Stimulated activated CD4-positive, alpha-beta T cell treated with anti-CD3 and anti-CD28 coated beads, Interleukin-1b, Interleukin-23, amount 100 ng/mL, for 1 hour (primary cell): ENCODE measurements at places on chromosomes 11 and 22.

DNA sequence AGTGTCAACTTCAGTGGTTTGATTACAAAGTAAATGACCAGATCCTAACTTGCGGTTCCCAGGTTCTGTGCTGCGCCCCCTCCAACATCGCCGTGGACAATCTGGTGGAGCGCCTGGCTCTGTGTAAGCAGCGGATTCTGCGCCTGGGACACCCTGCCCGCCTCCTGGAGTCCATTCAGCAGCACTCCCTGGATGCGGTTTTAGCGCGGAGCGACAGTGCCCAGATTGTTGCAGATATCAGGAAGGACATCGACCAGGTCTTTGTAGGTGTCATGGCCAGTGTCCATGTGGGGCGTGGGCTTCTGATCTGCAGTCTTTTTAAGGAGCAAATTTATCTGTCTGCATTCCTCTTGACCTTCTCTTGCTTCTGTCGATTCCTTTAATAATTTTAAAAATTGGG lies 11.1 kb downstream of the IGHMBP2 start:
- no peak for DNase-seq

DNA sequence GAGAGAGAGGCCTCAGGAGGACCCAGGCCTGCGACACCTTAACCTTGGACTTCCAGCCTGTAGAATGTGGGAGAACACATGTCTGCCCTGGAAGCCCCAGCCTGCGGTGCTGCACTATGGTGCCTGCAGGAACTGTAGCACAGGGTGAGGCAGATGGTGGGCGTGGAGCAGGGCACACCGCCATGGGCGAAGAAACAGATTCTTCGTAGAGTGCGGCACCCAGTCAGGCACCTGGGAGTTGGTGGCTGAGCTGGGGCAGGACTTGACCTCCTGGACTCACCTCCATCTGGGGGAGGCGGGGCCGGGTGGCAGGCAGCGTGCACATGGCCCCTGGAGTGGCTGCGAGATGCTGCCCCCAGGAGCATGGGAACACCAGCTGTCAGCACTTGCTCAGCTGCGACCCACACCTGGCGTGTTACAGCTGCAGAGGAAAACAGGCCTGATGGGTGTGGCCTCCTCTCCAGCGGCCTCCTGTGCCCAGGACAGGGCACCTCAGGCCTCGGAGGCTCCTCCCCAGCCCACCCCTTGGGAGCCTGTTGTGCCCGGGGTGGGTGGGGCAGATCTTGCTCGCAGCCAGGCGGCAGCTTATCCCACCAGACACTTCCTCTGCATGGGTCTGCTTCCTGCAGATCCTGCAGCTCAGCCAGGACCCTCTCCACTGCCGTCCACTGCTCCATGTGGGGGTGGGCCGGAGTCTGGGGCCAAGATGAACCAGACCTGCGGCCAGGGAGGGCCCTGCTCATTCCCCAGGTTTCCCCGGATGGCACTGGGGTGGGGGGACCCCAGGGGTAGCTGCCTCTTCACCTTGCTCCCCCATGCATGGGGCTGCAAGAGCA lies 80.4 kb downstream of the MYEOV start:
- no peak for DNase-seq

DNA sequence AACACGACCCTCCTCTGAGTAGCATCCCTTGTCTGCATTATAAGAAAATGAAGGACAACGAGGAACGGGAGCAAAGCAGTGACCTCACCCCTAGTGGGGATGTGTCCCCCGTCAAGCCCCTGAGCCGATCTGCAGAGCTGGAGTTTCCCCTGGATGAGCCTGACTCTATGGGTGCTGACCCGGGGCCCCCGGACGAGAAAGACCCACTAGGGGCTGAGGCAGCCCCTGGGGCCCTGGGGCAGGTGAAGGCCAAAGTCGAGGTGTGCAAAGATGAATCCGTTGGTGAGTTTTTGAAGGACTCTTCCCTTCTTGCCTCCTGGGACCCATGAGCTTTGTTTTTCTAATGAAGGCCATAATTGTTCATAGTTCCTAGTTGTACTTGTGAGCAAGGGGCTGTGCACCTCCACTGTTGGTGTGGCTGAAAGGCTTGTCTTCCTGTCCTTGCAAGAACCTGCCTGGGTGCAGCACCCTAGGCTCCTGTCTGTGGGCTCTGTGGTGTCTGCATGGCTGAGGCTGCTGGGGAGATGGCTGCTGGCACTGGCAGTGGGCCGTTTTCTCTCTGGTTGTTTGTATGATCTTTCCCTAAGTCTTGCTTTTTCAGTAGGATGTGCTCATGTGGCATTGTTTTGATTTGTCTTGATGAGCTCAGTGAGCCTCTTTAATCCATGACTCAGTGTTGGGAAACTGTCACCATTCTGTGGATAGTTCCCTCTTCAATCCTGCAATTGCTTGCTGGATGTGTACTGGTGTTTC lies 10.1 kb downstream of the DGCR8 start:
- DNase-seq = no peak

DNA sequence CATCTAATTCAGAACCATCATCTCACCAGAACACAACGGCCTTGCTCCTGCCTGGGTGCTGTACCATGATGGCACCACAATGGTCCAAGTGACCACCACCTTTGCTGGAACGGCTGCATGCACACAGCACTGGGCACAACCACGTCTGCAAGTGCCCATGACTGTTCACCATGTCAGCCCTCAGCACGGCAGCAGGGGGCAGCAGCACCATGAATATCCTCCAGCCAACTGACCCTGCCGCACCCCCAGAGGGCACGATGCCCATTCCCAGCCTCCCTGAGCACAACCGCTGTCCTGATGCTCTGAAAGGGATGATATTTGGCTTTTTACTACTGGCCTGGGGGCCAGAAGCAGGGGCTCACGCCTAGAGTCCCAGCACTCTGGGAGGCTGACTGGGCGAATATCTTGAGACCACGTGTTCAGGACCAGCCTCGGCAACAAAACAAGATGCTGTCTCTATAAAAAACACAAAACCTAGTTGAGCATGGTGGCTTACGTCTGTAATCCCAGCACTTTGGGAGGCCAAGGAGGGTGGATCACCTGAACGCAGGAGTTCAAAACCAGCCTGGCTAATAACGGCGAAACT lies 25.7 kb downstream of the DRD4 start:
- peak; percentile 14 for DNase-seq

- DNase-seq = no peak
Observed at GRCh38 chr11:75869661-75870455, 54.8 kb downstream of the UVRAG start.

DNA sequence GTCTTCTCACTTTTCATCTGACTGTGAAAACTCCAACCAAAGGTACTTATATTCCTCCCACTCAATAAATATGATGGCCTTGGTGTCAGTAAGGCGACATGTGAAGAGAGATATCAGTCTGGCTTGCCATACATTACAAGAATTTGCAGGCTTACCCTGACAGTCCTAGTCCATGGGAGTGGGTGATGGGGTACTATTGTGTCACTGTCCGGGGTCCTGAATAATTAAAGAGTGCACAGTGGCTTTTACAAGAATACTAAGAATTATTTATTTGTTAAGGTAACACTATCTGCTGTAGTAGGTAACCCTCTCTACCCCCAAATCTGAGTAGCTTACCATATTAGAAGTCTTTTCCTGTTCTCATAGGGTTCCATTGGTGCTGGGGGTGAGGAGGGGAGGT lies 23.1 kb upstream of the IZUMO1R start:
- no peak for DNase-seq

DNA sequence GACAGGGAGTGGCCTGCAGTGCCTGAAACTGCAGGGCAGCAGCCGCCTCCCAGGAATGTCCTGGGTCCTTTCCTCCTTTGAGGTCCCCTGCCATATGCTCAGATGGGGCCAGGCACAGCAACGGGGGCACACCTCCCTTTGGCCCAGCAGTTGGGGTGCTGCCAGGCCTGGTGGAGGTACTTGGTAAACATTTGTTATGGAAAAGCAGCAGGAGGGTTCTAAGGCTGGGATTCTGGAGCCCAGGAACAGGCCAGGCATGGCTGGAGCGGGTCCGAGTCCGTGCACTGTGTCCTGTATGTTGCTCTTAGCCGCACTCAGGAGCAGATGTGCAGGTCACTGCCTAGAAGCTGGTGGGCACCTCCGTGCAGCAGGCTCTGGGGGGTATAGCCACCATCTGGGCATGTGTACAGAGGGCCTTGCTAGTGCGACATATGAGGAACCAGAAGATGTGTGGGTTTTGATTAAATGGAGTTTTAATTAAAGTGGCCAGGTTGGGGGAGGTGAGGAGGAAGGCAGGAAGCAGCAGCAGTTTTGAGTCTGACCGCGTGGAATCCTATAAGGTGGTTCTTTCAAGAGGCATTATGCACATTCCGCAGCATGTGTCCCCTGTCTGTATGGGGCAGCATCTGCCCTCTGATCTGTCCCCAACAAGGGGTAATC lies 1.5 kb downstream of the ADORA2A start:
- no peak for DNase-seq

GRCh38 chr11:130001461-130002351 lies 929 bp downstream of the PRDM10 start:
- DNase-seq = peak; percentile 20

DNA sequence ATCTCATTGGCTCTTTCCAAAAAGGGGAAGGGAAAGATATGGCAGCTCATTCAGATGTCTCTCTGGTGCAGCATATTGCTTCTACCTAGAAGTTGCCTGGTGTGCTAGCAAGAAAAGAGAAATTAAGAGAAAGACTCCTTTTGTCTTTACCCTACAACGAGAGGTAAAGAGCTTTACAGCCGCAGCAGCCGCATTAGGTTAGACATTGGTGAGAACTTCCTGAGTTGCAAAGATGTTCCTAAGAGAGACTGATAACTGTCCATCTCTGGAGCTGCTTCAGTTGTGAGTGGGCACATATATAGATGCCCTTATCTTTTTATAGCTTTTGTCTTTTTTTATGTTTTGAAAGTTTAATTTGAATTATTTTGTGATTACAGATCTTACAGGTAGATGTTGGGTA lies 80.8 kb upstream of the NNMT start:
- no peak for DNase-seq

DNA sequence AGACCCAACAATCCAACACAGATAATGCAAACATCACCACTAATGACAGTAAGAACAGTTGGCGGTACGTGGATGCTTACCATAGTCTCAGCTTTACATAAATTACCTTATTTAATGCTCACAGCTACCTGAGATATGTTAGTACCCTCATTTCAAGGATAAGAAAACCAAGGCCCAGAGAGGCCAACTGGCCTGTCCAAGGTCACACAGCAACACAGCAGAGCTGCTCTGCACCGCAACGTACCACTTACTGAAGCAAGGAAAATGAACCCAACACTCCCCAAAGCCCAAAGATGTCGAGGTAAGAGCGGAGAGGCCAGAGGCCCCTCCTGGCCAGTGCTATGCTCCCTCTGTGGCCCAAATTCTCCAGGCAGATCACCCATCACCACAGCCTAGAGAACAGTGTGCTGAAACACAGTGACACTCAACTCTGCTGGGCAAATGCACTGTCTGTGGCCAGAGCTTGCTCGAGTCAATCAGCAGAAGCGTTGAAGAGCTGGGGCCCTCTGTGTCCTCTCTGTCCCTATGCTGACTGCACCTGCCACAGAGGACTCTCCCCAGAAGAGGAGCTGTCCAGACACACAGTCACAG lies 14.0 kb downstream of the SHANK2 start:
- DNase-seq = no peak

DNA sequence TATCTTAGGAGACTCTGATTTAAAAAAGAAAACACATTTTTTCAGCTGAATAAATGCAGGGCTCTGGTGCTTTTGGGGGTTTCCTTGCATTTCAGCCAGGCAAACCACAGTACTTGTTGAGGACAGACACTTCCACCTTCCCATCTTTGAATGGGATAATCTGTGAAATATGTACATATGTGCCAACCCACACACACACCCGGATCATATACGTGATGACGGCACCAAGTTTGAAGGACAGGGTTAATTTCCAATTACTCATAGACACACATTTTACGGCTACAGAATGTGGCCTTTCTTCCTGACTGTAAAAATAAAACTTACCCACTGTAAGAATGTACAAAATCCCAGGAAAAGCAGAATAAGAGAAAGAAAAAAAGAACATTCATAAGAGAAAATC lies 104.4 kb downstream of the MPPED2 start:
- DNase-seq = no peak

DNA sequence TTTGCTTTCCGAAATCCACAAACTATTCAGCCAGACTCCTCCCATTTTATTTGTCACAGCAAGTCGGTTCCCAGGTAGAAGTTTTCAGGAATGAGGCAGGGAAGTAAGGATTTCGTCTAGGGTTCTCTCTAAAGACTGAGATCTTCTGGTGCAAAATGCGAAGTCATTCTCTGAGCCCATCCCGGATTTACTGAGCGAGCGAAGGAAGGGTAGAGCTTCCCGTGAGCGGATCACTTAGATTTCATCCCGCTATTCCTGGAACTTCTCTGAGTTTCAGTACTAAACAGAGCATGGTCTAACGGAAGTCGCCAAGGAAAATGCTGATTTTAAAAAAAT lies 3.1 kb upstream of the CALCA start:
- DNase-seq = no peak

- no peak for DNase-seq
Observed at GRCh38 chr11:68255526-68255925, 16.2 kb downstream of the C11orf24 start.

- no peak for DNase-seq
Observed at GRCh38 chr11:77661670-77662069, 24.1 kb upstream of the CLNS1A start.

GRCh38 chr11:124429599-124429998 lies 4.9 kb upstream of the OR8B4 start:
- no peak for DNase-seq

DNA sequence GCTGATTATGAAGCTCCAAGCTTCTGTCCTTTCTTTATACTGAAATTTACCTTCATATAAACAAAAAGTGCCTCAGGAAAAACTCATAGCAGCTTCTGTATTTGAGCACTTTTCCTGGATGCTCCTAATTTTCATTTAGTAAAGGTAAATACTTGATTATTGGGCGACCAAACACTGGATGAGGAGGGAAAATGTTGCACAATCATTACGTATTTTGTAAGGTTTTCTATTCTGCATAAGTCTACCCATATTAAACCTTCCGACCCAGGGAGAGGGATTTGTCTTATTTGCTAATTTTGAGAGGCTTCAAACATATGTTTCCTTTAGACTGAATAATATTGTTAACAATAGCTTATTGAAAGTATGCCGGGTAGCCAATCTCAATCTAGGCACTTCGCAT lies 4.3 kb upstream of the SLC6A5 start:
- no peak for DNase-seq

DNA sequence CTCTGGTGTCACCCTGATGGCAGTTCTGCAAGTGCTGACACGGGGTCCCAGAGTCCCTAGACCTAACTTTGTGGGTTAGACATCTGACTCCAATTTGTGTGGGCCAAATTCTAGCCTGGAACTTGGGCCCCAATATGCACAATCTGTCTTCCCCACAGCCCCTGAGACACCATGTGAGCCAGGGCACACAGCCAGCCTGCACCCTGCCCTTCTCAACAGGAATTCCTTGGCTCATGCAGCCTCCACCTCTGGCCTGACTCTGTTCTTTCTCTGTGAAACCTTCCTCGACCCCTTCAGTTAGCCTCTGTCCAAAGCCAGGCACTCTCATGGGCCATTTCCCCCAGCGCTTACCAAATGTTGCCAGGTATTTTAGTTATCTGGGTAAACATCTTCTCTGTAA lies 59.1 kb upstream of the POU2AF1 start:
- DNase-seq = no peak
